ENCODE measurements at places on chromosomes 3 and 15. TPM values are rescaled to one million over a fixed set of nuclear protein-coding genes. Genes with fewer than 3 reads are reported as not detected.
A peak's percentile ranks its signal among the peaks of the same experiment; 100 is the strongest.

DNA sequence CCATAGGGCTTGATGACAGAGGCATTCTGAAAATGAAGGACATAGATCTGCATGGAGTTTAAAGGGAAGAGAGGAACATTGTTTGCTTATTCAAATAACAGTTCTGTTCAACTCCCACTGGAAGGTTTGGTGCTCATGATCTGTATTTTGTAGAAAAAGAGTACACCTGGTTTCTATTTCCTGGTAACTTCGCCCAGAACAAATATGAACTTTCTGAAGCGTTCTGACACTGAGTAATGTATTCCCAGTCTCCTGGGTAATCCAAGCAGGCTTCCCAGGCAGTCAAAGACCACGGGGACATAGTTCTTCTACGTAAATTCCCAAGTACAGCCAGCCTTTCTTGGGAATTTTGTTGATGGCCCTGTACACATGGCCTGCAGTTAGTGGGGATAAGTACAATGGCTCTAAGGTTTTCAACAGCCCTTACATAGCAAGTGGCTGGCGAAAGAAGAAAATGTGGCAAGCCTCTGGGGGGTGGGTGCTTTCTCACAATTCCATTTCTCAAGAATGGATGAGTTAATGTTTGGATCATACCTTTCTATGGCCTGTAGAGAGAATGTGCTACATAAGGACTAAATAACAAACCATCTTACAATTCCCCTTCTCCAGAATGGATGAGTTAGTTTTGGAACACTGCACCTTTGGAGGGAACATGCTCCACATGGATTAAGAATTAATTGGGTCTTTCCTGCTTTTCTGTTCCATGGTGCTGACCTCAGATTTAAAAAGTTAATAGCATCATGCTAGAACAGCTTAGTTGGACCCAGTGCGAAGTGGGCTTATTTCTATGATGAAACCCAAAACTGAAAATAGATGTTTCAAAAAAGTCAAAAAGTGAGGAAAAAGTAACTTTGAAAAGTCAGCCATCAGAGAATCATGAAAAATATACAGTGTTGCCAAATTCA lies 52.7 kb downstream of the COL6A6 start:
- no peak for DNase-seq

GRCh38 chr3:12708584-12709192 lies 44.8 kb upstream of the RAF1 start:
- DNase-seq = no peak

- no peak for DNase-seq
These were observed 32.0 kb upstream of the MANF start for GRCh38 chr3:51353131-51353530.

GRCh38 chr3:100102757-100103156 lies 11.5 kb downstream of the FILIP1L start:
- no peak for DNase-seq

DNA sequence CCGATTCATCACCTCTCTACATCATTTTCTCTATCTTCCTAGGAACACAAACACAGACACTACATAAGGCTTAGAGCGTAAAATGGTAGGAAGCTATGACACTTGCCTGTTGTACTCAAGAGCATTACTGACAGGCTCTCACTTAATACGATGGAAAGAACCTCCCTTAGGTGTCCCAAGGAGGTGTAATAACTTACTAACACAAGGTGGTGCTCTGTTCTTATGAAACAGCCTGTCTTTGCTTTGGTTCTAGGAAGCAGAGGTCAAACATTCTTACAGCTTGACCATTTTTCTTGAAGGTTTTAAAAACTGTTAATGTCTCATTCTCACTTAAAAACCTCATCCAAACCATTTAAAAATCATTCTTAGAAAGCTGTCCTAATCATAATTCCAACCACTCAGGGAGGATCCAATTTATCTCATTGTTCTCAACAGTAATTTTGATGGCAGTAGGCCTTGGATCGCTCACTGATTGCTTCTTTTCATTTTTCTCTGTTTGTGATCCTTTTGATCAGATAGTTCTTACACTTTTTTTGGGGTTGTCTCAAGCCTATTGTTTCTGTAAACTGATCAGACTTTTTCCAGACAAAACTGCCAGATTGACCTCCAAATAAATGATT lies 317.8 kb upstream of the AGTR1 start:
- peak; percentile 55 for DNase-seq

GRCh38 chr3:12644331-12644937 lies 19.5 kb downstream of the RAF1 start:
- DNase-seq = no peak

DNA sequence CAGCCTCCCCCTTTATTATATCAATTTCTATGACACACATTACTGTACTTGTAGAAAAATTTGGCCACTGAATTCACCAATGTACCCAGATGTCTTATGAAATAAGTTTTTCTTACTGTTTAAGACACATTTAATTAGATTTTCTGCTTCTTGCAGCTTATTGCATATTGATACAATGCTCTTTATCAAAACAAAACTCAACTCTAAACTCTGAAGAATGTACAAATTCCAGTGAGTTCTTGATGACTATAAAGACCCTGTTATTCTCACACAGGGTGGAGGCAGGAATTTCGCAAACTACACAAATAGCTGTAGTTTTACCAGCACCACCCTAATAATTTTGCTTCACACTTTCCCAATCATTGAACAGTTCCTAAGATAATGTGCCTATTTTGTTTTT lies 22.0 kb downstream of the CMTM6 start:
- no peak for DNase-seq

DNA sequence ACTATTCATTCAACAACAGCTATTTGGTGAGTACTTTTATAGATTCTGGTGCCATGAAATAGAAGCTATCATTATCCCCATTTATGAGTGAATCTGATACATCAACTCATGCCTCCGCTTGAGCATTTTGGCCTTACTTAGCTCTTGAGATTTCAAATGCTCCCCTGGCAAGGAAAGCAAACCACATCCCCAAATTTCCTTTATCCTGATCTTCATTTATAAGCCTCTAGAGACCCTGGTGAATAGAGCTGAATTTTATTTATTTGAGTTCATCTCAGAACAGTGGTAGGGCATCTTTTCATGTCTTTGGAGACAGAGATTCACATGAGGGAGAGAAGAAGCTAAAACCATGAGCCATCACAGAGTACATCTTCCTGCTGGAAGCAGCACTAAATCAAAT lies 317.2 kb downstream of the SLC9A9 start:
- DNase-seq = no peak

- DNase-seq = peak; percentile 7
These were observed 661 bp upstream of the PARP14 start for GRCh38 chr3:122679882-122680474.

DNA sequence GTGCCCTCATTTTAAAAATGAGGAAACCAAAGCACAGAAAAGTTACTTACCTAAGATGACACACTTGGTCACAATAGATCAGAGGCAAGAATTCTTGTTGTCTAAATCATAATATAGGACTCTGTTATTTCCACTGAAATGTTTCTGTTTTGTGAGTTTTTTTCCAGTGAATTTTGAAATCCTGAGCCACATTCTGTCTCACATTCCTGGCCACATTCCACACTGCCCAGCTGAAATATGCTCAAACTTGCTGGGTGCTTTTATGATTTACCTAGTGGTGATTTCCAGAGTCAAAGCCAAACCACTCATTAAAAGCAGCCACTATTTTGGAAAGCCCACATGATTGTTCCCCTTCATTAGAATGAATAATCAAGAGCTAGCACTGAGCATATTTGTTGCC lies 82.3 kb upstream of the NPHP3 start:
- no peak for DNase-seq

GRCh38 chr3:177776661-177777101 lies 579.4 kb upstream of the TBL1XR1 start:
- peak; percentile 71 for DNase-seq

- no peak for DNase-seq
These were observed 164.7 kb upstream of the RGMA start for GRCh38 chr15:93253681-93254080.

GRCh38 chr3:45677033-45677446 lies 12.2 kb upstream of the SACM1L start:
- DNase-seq = no peak

- peak; percentile 12 for DNase-seq
These were observed 110.6 kb upstream of the ARPP21 start for GRCh38 chr3:35528728-35529127.

DNA sequence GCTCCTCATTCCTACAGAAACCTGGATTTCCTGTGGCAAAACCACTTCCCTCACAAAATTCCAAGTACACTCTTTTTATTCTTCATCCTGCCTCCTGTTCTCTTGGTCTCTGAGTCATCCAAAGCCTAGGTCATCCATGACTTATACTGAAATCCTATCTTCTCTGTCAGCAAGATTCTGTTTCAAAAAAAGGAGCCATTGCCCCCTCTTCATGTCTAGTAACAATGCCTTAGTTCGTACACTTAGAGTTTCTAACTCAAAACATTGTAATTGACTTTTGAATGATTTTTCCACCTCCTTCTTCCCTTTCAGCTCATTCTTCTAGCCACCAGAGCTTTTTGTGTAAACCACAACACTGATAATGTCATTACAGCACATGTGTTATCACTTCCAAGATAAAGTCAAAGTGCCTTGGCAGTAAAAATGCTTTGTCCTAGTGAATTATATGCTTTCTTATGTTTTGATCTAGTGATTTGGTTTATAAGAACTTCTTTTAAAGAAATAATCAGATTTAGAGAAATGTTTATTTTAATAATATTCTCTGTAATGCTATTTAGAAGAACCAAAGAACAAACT lies 256.5 kb upstream of the NECTIN3 start:
- DNase-seq = no peak

Gene MITF
- total RNA-seq = 47.7 TPM

Gene CRYGS
- total RNA-seq = 9.5 TPM

Gene GPR171
- total RNA-seq = not detected

Gene C3orf85
- total RNA-seq = not detected

Gene CLDN18
- 3.3 TPM for total RNA-seq
